ENCODE measurements at places on chromosomes 13 and 19. TPM values are rescaled to one million over a fixed set of nuclear protein-coding genes. Genes with fewer than 3 reads are reported as not detected.

ZNF491 gene
- 1.5 TPM for total RNA-seq

GRIN2D gene
- 0.13 TPM for total RNA-seq

SIAH3 gene
- total RNA-seq, result not detected

CNFN gene
- total RNA-seq, result not detected

PRR12 gene
- 2.9 TPM for total RNA-seq

TSHZ3 gene
- 0.77 TPM for total RNA-seq

PPM1N gene
- 1.0 TPM for total RNA-seq

All from dermis microvascular lymphatic vessel endothelial cell (primary cell).